CD4-positive, alpha-beta T cell treated with Interleukin-6 for 4 hours (primary cell): ENCODE measurements at places on chromosomes 11 and 22.

DNA sequence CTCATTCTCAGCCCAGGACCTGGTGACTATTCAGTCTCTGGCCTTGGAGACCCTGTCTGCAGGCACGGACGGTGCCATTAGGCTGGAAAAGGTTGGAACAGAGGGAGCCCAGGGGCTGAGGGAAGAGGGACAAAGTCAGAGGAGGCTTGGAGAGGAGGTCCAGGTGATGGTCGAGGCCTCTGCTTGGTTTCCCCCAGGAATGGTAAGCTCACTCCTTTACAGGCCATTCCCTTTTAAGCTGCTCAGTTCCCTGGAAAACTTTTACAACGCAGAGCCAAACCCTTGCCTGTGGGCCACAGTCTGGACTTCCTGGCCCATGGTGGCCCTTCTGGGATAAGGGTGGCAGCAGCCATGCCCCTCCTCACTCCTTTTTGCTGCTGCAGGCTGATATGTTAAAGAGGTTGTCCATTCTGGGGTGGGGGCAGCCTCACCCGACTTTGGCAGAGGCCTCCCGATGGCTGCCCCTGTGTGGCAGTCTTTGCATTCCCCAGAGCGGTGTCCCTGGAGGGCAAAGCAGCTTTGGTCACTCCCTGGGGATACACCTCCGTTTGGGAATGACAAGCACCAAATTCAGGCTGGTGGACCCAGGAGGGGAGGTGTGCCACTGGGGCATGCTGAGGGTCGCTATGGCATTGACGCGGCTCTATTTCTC lies 34.0 kb upstream of the RFPL3 start:
- DNase-seq: no peak

DNA sequence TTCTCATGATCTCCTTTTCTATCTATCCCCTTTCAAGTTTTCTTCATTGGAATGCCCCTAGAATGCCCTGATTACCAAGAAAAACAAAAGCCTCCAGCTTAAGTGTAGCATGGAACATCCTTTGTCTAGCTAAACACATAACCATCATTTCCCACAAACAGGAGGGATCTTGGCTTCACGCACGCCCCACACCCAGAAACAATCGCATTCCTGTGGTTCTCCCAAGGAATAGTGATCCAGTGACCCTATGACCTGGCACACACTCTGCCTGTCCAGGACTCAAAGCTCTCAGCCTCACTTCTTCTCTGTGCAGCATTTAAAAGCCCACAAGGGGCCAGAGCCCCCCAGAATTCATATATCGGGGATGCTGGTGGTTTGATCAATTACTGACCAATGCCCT lies 9.3 kb upstream of the POU2AF1 start:
- no peak for DNase-seq

DNA sequence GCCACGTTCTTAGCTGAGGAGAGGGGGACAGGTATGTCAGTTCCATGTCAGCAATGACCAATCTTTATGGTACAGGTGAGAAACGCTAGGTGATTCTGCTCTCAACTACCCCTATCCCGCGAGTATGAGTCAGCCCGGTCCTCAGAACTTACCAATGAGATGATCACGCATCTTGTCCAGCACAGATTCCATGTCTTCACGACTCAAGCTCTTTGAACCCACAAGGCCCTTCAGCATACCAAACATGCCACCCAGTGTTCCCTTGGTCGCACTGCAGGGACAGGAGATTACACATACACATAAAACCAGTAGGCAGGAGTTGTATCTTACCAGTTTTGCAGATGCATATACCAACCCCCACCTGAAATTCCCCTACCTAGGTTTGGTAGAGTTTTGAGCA lies 2.9 kb downstream of the SRPRA start:
- DNase-seq: no peak

DNA sequence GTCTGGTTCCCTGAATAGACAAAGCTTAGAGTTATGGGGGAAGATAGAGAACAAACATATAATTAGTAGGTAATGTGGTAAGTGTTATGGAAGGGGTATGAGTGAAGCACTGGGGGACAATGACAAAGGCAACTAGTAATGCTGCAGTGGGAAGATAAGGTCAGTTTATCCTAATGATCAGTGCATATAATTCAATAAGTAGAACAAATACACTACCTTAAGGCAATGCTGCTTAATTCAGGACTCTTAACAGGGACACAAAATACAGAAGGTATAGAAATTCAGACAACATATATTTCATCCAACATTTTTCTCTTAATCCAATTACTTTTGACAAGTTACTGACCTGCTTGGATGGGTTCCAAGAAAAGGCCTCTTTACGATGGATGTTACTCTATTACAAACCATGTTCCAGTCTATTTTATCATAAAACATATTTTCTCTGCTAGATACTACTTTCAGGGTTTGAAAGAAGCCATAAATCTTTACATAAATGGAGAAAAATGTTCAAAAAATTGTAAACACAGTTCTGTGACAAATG lies 1186.2 kb downstream of the LRRC4C start:
- DNase-seq: no peak

- peak; percentile 88 for DNase-seq
Measured at GRCh38 chr22:36301384-36301828, 48.5 kb downstream of the APOL1 start.

DNA sequence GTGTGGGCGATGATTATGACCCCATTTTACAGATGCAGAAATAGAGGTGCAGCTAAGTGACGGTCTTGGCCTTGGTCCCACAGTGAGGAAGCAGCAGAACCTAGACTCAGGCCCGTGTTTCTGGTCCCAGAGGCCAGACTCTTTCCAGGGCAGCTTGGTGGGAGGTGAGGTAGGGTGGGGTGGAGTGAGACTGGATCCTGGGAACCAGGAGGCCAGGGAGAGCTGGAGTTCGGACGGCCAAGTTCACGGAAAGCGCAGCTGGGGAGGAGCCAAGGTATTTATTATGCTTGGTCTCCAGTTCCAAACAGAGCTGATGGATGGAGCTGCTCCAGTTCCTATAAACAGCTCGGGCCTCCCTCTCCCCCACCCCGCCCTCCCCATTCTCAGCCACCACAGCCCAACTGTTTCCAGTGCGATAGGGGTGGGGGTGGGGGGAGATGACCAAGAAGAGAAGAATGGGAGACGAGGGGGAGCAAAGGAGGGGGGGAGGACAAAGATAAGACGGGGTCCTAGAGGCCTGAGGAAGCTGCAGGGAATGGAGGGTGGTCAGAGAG lies 16.2 kb downstream of the LRRC32 start:
- no peak for DNase-seq

DNA sequence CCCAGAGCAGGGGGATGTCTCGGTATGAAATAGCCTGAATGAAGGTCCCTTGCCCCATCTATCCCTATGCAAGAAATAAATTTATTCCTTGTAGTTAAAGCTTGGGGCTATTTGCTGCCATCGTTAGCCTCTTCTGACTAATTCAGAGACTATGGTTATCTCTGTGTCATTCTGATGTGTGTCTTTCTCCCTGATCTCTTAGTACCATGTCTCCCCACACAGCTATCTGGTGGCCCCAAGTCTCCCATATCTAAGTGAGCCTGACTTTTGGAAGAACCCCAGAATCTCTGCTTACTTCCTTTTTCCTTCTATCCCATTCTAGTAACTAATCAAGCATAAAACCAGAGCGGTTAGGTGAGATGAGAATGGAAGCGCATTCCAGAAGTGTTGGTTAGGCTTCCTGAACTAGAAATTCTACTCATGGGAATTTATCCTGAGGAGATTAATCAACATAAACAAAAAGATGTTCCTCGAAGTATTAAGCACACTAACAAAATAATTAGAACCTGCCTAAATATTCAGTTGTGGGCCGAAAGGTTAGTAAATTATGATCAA lies 71.4 kb upstream of the BMAL1 start:
- no peak for DNase-seq

GRCh38 chr11:87739766-87740165 lies 435.5 kb downstream of the RAB38 start:
- no peak for DNase-seq
